NCI-H1417 treated with DMSO at 0.1 percent for 48 hours (cell line): ENCODE measurements at places on chromosomes 1 and 21.

DNA sequence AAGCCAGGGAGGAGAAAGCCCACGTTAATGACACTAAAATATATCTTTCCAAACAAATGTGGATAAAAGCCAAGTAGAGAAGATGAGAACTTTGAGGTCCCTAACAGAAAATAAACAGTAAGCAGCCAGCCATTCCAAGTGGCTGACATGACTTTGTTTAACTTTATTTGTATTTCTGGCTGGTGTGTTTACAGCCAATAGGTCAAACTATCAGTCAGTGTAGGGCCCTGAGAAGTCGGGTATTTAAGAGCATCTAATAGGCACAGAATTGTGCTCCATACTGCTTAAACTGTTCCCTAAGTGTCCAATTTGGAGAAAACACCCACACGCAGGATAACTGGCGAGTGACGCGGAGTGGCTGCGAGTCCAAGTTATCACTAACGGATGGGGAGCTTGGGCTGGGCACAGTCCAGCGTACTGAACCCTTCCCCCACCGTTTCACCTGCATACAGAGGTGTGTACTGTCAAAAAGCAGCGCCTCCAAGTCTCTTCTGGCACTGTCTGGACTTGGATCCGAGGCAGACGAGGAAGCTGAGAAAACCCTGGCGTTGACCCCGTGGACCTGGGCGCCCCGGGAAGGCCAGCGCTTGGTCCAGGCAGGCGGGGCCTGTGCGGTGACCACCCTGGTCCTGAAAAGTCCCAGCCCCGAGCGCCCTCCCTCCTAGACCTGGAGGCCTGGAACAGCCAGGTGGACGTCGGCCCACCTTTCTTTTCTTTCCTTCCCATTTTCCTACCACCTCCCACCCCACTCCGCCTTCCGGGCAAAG, 662 bp upstream of the LGALS8 start:
- no peak for DNase-seq

GRCh38 chr1:143735764-143736461, 235.9 kb downstream of the FAM72C start:
- no peak for DNase-seq

- DNase-seq: no peak
These were observed 41.7 kb upstream of the DISC1 start for GRCh38 chr1:231584921-231585320.

DNA sequence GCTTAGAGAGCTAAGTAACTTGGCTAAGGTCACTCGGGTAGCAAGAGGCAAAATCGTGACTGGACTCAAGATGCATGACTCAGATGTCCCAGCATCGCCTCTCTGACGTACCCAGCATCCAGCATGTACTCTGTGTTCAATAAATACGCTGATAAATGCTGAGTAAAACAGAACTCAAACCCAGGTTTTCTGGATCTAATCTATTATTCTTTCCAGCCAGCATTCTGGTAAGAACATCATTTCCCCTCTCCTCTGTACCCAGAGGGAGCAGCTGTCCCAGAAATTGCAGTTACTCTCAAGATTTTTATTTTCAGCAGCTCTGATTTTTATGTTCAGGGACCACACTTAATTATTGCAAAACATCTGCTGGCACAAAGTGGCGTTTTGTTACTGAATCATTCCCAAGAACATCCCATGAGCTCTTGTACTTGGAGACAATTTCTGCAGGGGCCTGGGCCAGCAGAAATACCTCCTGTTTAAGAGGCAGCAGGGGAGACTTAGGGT, 249.0 kb downstream of the PRDM2 start:
- no peak for DNase-seq

DNA sequence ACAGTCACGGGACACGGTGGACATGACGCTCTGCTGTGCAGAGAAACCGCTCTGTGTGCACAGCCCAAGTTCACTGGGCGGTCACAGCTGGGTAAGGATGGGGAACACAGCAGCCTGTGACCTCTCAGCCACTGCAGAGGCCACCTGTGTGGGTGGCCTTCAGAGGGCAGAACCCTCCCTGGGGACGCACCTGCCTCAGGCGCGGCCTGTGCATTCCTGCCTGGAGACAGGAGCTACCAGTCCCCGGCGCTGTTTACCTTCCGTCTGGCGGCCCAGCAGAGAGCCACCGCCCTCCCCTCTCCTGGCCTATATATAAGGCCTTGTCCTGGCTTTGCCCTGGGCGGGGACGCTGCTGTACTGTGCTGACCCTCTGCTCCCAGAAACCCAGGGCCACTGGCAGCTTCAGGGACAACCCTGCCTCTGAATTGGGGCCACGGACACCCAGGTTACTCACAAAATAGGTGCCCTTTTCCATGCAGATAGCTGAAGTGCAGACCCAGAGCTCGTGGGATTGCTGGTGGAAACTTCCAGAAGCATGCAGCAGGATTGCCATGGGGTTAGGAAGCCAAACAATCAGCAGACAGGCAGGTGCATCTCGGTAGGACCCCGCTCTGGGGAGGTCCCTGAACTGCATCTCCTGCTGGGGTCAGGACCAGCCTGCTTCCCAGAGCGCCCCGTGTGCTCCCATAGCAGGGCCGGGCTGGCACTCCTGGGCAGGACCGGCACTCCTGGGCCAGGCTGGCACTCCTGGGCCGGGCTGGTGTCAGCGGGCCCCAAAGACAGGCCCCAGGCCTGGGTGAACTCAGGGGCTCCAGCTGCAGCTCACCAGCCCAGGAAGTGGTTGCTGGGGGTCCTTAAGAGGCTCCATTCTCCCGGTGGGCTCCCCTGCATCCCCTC, 83.6 kb downstream of the SIK1 start:
- peak; percentile 86 for DNase-seq

DNA sequence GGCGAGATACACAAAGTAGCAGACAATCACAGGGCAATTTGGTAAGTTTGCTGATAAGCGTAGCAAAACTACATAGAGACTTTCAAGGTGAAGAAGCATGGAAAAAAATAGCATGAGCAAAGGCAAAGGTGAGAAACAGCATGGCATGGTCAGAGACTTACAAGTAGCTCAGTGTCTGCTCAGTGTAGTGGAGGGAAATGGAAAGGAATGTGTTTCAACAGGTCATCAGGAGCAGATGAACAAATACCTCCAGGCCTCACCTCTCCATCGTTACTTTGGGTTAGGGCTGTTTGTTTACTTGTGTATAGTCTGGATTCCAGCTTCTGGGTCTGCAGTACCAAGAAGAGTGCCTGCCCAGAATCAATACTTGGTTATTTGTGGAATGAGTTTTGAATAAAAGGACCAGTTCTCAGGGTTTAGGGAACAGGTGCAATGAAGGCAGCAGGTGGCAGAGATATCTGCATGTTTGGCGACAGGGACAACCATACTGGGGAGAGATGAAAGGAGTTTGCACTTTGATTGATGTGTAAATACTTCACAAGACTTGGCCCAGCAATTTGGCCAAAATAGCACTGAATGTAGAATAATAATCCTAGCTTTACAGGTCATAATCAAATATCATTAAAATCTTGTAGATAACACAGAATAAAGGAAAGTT, 97.0 kb upstream of the FGGY start:
- peak; percentile 62 for DNase-seq

DNA sequence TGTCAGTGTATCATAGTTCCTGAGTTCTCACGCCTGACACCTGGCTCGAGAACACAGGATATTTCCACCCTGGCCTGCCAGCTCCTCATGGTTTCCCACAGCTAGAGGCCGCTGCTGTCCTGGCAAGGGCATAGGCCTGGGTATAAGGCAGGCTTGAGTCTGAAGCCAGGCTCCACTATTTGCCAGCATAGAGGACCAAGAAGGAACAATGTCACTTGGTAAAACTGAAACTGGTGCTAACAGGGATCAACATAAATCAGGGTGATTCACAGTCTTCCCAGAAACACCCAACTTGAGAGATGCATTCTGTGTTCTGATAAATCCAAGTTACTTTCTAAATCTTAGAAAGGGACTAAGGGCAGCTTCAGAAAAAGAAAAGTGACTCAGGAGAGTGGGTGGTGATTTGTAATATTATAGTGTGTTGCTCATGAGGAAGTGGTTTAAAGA, 6.9 kb upstream of the S100A2 start:
- DNase-seq: no peak

GRCh38 chr1:175757381-175758015, 14.1 kb upstream of the TNR start:
- DNase-seq: no peak

- DNase-seq: no peak
These were observed 33.3 kb downstream of the PUM1 start for GRCh38 chr1:31032266-31032665.
